ENCODE measurements at places on chromosomes 13 and 19.

DNA sequence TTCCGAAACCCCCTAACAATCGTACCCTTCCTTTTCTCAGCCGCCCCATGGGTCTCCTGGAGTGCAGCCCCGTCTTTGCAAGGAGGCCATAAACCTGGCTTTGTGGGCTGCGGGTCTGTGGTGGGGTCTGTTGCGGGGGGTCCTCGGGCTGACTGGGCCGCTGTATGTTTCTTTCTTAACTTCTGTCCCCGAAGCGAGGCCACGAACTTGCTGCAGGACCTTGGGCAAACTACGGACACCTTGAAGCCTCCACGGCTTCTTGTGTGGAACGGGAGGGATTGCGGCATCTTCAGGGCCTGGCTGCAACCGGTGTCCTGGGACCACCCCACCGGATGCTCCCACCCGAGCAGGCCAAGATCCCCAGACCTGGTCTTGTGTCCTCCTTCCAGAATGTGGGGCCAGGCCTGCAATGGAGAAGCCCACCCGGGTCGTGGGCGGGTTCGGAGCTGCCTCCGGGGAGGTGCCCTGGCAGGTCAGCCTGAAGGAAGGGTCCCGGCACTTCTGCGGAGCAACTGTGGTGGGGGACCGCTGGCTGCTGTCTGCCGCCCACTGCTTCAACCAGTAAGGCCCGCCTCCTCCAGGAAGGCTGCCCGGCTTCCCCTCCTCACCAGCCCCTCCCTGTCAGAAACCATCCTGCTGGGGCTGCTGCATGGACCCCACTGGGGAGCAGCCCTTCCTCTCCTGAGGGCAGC is 12.0 kb downstream of the TIMM13 start:
- no peaks in the 10 kb centered on the region for H3K27me3 ChIP-seq
- H3K4me1 ChIP-seq = no peaks in the 10 kb centered on the region
- H3K4me3 ChIP-seq = no peak overlapping the region
- no peak overlapping the region for H3K27ac ChIP-seq
- no peak for DNase-seq
- H3K36me3 ChIP-seq = no peaks in the 10 kb centered on the region

- no peak overlapping the region for H3K27ac ChIP-seq
- no peaks in the 10 kb centered on the region for H3K27me3 ChIP-seq
- H3K36me3 ChIP-seq = no peaks in the 10 kb centered on the region
- no peak overlapping the region for H3K4me3 ChIP-seq
- no peak for DNase-seq
Observed at GRCh38 chr13:37409756-37410155, 188.8 kb downstream of the POSTN start.

GRCh38 chr19:43371909-43372308 is 18.4 kb downstream of the CD177 start:
- no peak overlapping the region for H3K27ac ChIP-seq
- H3K4me1 ChIP-seq = no peaks in the 10 kb centered on the region
- no peaks in the 10 kb centered on the region for H3K36me3 ChIP-seq
- DNase-seq = no peak
- H3K27me3 ChIP-seq = no peaks in the 10 kb centered on the region
- H3K4me3 ChIP-seq = no peak overlapping the region

DNA sequence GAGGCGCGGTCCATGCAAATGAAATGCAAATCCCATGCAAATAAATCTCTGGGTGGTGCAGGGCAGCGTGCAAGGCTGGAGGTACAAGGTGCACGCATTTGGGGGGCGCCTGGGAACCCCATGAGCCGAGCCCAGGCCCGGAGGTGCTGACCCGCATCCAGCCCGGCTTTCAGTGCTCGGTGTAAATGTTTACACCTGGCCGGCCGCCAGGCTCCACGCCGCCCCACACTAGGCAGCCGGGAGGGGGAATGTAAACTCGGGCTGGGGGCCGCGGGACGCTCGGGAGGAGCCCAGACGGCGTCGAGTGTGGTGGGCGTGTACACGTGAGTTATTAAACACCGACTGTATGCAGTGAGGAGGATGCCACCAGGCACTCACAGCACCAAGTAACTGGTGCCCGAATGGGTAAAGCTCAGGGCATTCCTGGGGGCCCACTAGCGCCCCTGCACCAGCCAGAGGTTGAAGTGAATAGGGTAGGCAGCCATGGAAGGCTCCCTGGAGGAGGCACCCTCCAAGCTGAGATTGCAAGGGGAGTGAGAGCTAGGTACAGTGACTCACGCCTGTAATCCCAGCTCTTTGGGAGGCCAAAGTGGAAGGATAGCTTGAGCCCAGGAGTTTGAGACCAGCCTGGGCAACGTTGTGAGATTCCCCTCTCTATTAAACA is 17.2 kb downstream of the FUT6 start:
- no peak overlapping the region for H3K27ac ChIP-seq
- H3K4me1 ChIP-seq = peaks cover 12% of the 10 kb centered on the region
- H3K4me3 ChIP-seq = no peak overlapping the region
- no peaks in the 10 kb centered on the region for H3K27me3 ChIP-seq

DNA sequence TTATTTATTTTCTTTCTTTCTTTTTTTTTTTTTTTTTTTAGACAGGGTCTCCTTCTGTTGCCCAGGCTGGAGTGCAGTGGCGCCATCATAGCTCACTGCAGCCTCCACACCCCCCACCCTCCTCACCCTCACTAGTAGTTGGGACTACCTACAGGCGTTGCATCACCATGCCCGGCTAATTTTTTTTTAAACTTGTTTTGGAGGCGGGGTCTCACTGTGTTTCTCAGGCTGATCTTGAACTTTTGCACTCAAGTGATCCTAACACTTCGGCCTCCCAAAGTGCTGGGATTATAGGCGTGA is 33.6 kb downstream of the GJA3 start:
- H3K4me1 ChIP-seq = peaks cover 23% of the 10 kb centered on the region
- no peak overlapping the region for H3K27ac ChIP-seq
- peak overlapping the region; percentile 56 for H3K4me3 ChIP-seq

GRCh38 chr19:47231215-47232054 is 436 bp upstream of the BBC3 start:
- peak; percentile 96 for DNase-seq
- peak overlapping the region; percentile 62 for H3K4me3 ChIP-seq
- peaks cover 55% of the 10 kb centered on the region for H3K4me1 ChIP-seq
- no peaks in the 10 kb centered on the region for H3K36me3 ChIP-seq
- no peak overlapping the region for H3K27ac ChIP-seq

DNA sequence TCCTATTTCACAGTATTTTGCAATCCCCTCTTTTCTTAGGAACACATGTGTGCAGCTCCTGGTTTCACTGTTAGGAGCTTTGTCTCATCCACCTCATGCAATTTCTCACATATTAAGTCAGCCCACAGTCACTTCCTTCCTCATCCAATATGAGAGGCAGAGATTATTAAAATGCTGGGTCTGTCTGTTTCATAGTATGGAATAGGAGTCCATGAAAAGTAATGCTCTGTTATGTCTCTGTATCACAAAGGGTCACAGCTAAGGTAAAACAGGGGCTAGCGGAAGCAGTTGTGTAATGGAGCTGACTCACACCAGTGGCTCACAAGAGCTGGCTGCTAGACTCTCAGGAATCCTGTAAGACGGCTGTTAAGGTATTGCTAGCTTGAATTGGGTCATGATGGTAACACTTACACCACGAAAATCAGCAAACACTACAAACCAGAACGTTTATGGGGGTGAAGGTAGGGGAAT is 216.5 kb downstream of the EFNB2 start:
- H3K27ac ChIP-seq = no peak overlapping the region
- H3K27me3 ChIP-seq = no peaks in the 10 kb centered on the region
- no peak overlapping the region for H3K4me3 ChIP-seq
- no peaks in the 10 kb centered on the region for H3K4me1 ChIP-seq
- DNase-seq = no peak
- H3K36me3 ChIP-seq = no peaks in the 10 kb centered on the region

- H3K4me1 ChIP-seq = no peaks in the 10 kb centered on the region
- H3K27me3 ChIP-seq = no peaks in the 10 kb centered on the region
- no peak for DNase-seq
- H3K4me3 ChIP-seq = no peak overlapping the region
- no peak overlapping the region for H3K27ac ChIP-seq
Observed at GRCh38 chr13:71417205-71417604, 449.8 kb downstream of the DACH1 start.

- H3K4me1 ChIP-seq = peaks cover 3% of the 10 kb centered on the region
- H3K36me3 ChIP-seq = no peaks in the 10 kb centered on the region
- peaks cover 1% of the 10 kb centered on the region for H3K27me3 ChIP-seq
- H3K27ac ChIP-seq = no peak overlapping the region
Observed at GRCh38 chr19:53511933-53512374, 26.0 kb upstream of the ZNF331 start.

DNA sequence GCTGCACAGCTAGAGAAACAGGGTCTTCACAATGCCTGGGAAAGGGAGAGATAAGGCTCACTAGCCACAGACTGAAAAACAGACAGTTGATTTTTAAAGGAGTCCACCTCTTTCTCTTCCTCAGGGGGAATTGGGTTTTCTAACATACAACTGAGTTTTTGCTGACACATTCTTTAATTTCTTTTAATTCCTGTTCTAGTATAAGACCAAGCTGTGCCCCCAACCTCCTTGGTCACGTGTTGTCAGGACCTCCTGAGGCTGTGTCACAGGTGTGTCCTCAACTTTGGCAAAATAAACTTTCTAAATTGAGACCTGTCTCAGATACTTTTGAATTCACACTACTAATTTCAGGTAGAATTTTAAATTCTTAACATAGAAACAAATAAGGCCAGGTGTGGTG is 12.1 kb upstream of the ZNF492 start:
- DNase-seq = no peak
- no peak overlapping the region for H3K4me3 ChIP-seq
- H3K36me3 ChIP-seq = no peaks in the 10 kb centered on the region
- H3K27me3 ChIP-seq = no peaks in the 10 kb centered on the region

DNA sequence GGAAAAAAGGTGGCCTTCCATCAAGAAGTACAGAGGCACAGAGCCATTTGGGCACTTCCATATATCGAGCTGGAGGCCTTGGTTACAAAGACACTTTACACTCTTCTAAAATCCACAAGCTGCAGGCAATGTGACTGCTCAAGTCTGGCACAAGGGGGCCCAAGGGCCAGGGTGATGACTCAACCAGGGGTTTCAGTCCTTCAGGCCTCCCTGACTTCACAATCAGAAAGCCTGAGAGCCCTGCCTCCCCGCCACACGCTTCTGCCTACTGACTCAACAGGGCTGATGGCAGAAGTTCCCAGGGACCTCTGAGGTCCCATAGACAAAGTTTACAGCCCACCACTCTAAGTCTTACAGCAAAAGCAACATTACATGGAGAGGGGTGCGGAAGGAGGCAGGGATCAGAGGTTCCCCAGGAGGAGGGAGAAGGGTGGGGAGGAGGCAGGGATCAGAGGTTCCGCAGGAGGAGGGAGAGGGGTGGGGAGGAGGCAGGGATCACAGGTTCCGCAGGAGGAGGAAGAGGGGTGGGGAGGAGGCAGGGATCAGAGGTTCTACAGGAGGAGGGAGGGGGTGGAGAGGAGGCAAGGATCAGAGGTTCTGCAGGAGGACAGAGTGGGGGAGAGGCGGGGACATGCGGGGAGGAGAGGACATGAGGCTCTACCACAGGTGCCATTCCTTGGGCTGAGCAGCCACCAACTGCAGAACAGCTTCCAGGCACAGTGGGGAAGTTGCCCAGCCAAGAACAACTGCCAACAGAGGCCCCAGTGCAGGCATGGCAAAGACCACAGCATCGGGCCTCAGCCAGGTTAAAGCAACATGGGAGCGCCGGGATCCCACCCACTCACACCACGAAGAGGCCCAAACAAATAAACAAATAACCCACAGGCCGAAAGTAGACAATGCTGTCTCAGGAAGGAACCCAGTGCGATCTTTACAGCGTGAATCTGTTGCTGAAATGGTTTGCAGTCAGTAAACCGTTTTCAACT is 52.0 kb downstream of the SLC7A1 start:
- H3K27me3 ChIP-seq = no peaks in the 10 kb centered on the region
- H3K27ac ChIP-seq = no peak overlapping the region
- H3K36me3 ChIP-seq = peaks cover 15% of the 10 kb centered on the region
- no peak for DNase-seq
- no peak overlapping the region for H3K4me3 ChIP-seq

GRCh38 chr13:94859811-94860210 is 147.5 kb upstream of the SOX21 start:
- no peak overlapping the region for H3K4me3 ChIP-seq
- H3K27ac ChIP-seq = no peak overlapping the region
- no peak for DNase-seq
- peaks cover 6% of the 10 kb centered on the region for H3K4me1 ChIP-seq
- H3K27me3 ChIP-seq = no peaks in the 10 kb centered on the region

DNA sequence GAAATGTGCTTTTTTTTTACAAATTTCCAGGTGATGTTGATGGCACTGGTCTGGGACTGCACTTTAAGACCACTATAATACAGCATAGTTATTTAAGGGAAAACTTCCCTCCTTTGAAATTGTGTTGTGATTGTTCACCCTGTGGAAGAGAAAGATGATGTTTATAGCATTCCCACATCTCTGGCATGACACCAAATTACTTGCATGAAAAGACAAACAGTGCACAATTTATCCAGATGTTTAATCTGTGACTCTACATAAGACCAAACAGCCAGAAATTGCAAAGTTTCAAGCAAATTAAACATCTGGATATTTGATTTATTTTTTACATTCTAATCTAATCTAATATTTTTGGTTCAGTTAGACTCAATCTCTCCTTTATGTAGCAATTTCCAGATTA is 51.6 kb downstream of the UFM1 start:
- no peaks in the 10 kb centered on the region for H3K27me3 ChIP-seq
- DNase-seq = no peak
- H3K4me1 ChIP-seq = no peaks in the 10 kb centered on the region
- H3K27ac ChIP-seq = no peak overlapping the region

GRCh38 chr13:45807520-45808099 is 43.9 kb downstream of the SIAH3 start:
- peak; percentile 51 for DNase-seq
- H3K27me3 ChIP-seq = no peaks in the 10 kb centered on the region
- H3K4me3 ChIP-seq = no peak overlapping the region
- H3K27ac ChIP-seq = no peak overlapping the region
- peaks cover 4% of the 10 kb centered on the region for H3K4me1 ChIP-seq

DNA sequence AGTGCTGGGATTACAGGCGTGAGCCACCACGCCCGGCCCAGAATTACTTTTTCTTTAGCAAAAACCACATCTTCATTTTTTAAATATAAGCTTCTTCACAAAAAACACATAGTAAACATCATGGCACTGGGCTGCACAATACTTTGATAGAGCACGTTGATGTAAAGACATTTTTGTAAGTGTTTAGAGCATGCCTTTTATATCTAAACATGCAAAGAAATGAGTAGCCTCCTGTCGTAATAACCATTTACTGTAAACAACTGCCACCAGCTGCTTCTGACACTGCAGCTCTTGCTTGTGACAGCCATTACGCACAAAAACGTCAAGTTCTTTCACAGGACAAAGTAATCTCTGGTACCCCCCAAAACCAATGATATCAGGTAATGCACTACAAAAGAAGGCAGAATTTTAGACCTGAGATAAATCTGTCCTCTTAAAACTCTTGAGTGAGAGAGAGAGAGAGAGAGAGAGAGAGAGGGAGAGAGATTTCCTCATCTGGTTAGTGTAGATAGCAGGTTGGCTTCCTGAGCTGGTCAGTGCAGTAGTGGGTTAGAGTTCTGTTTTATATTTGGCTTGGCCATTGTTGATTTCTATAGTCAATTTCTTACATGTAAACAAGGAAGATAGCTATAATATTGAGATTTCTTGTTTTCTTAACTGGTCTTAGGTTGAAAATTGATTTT is 6.7 kb upstream of the ZNF548 start:
- DNase-seq = no peak
- no peaks in the 10 kb centered on the region for H3K36me3 ChIP-seq
- H3K4me1 ChIP-seq = no peaks in the 10 kb centered on the region
- H3K27ac ChIP-seq = no peak overlapping the region
- H3K4me3 ChIP-seq = no peak overlapping the region

GRCh38 chr13:113209336-113209758 is at the start of gene CUL4A:
TSS of gene CUL4A (plus strand) at chr13:113209613. CDS start at chr13:113209628, 15 bp downstream.
- H3K36me3 ChIP-seq = peaks cover 28% of the 10 kb centered on the region
- H3K4me1 ChIP-seq = peaks cover 65% of the 10 kb centered on the region
- H3K4me3 ChIP-seq = peak within 1 kb of the TSS; percentile 71
- no peaks in the 10 kb centered on the region for H3K27me3 ChIP-seq
- DNase-seq = peak; percentile 42
